ENCODE measurements at places on chromosomes 5 and 9.

DNA sequence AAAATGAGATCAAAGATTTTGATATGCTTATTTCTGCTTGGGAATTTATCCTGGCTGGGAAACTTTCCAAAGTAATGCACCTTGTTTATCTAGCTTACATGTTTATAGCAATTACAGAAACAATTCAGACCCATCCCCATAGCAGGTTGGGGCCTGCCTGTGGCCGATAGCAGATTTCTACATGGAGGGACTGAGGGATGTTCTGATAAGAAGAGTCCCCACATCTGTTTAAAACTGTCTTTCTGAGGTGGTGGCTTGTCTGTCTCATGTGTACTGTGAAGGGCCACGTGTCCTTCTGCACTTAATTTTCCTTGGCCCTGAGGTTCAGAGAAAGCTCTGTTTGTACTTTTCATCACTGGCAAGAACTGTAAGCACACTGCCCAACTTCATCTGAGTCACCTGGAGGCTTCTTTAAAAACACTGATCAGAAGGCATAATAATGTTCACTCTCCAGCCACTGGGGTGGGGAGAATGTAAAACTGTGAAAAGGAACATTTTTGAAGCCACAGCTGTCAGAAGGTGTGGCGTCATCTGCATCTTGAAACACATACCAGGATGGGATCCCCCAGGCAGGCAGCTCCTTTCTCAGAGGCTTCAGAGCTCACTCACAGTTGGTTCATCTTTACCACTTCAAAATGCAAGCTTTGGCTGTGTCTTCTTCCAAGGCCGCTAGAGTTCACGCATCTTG lies 80.3 kb downstream of the MAP1B start:
- no peak for DNase-seq

DNA sequence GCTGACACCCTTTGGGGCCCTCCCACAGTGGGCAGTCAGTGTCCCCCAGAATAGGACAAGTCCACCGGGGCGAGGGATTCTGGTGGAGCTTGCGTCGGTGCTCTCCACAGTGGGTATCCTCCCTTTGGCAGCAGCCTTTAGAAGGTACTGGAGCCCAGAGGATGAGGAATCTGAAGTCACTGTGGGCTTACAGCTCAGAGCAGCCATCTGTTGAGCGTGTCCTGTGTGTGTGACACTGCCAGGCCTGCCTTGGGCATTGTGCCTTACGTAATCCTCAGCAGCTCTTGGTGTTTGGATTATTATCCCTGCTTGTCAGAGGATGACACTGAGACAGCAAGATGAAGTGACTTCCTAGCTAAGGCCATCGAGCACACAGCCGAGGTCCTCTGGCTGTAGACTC lies 12.6 kb downstream of the URM1 start:
- no peak for DNase-seq

- no peak for DNase-seq
Measured at GRCh38 chr9:93967020-93967803, 12.1 kb upstream of the BARX1 start.

DNA sequence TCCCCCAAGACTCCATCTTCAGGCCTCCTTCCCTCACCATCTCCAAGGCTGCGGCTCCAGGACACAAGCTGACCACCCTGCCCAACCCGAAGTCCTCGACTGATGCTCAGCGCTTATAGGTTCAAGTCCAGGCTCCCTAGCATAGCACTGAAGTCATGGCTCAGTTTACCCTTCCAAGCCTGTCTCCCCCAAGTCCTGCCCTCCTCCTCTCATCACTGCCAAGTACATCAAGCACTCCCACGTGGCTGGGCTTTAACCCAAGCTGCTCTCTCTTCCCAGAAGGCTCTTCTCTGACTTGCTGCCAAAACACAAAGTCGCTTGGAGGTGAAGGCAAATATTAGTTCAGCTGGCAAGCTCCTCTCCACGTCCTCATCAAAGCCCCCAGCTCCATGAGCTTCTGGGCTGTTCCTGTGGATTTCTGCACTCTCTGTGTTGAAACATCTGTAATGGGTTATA lies 22.1 kb upstream of the MARCHF6 start:
- no peak for DNase-seq

DNA sequence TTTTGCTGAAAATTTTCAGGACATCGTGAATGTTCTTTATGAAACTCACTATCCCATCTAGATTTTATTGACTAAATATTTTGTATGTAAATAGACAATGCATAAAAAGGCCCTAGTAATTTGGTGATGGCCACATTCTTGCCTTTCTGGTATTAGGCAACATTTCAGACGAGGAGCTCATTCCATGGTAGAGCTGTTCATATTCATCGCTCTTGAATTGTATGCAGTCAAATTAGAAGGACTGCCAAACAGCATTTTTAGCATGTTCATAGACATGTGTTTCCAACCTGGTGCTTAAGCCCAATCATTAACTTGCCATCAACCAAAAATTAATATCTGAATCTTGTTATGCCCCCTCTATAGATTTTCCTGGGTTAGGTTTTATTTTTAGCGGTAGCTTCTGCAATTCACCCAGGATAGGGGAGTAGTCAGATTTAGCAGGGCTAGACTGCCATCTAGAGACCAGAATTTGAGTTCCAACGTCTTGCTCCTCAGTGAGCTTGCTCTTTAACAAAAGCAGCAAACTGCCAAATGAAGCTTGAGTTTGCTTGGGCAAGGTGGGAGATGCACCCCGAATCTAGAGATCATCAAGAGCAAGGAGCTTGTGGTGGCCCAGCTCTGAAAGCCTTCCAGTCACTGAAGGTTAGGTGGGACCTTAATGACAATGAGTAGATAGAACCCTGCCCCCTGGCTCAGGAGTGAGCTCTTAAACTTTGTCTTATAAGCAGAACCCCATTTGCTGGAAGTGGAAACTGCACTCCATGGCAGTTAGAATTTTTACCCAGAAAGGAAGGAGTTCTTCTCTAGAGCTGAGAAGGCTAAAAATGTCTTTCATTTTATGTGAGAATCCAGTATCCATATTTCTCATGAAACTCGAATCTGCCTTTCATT lies 456.2 kb downstream of the RASEF start:
- no peak for DNase-seq

GRCh38 chr5:169160405-169160901 lies 140.5 kb downstream of the SLIT3 start:
- DNase-seq: no peak
